CD4-positive, alpha-beta T cell treated with Interleukin-17A for 1 hour (primary cell): ENCODE measurements at places on chromosomes 2 and 18.
A peak's percentile ranks its signal among the peaks of the same experiment; 100 is the strongest.

- DNase-seq = no peak
Observed at GRCh38 chr2:37558623-37559022, 112.8 kb downstream of the CDC42EP3 start.

- no peak for DNase-seq
Observed at GRCh38 chr2:232389327-232389726, 10.8 kb downstream of the ALPP start.

DNA sequence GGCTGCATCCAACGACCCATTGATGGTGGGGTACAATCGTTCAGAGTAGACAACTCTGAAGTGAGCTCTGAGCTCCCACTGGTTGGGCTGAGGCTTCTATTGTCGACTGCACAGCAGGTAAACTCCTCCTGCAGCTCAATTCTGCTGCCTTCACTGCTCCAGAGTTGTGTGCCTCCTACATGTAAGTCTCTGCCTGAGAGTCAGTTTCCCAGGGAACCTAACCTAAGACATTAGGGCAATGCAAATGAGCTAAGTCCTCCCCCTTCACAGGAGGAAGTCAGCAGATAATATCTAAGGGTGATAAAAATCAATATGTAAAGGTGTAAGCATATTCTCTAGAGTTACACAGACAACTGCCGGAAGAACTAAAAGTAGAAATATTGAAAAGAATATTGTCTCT is 22.5 kb upstream of the ACYP2 start:
- peak; percentile 48 for DNase-seq

DNA sequence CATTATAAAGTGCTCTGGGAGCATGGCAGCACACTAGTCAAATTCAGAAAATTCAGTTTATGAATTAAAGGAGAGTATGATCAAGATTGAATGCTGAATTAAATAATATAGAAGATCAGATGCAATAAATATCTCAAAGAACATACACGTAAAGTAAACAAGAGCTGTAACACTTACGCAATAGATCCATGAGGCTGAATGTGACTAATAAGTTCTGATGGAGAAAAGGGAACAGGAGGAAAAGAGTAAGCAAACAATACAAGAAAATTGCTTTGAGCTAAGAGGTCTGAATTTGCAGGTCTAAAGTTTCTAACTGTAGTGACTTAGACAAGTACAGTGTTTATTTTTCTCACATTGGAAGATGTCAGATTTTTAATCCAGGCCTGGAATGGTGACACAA is 646.7 kb upstream of the ZNF804A start:
- no peak for DNase-seq

DNA sequence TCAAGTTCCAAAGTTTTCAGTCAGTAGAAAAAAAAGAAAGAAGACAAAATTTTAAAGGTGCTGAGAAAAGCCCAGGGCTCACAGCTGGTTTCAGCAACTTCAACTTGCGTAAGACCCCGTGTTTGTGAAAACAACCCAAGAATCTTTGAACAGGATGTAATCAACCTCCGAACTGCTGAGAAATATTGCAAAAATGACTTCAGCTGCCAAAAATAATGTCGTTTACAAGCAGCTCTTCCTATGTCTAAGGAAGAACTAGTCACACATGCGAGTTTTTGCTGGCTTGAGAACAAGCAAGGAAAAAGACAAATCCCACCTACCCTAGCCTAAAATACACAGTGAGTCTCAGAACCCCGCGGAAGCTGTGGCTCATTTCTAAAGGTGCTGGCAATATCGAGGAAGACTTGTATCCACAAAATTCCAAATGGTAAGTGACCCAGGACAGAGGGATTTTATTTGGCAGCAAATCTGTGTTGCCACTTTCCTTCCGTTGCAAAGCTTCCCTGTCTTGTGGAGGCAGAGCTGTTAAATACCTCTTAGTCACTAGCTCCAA is 59.8 kb upstream of the SLC8A1 start:
- no peak for DNase-seq

DNA sequence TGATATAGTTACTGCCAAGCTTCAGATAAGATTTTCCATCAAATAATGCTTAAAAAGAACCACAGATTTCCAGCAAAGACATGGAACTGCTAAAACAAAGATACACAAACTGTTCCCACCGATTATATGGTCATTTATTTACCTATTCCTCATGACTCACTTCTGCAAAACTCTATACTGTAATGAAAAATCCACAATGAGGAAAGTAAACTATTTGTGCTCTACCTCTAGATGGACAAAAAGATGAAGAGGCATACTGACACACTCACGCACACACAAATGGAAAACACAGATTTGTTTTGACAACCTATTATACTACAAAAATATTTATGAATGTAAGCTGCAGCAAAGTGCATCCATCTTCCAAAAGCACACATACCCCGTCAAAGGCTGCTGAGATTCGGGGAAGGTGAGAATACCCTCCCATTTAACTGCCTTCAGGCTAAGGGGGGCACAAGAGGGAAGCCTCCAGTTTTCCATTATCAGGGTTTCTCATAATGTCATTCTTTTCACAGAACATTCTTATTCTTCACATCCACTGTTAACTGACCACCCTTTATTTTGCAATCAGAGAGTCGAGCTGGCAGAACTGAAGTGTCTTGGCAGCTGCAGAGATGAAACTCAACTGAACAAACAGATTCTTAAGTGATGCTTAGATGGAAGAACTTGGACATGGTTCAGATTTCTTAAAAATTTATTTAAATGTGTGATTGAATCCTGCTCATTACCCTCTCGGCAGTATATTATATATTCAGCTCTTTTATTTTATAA is 115.9 kb upstream of the TANK start:
- no peak for DNase-seq

- no peak for DNase-seq
Observed at GRCh38 chr2:27915874-27916273, 25.3 kb downstream of the BABAM2 start.

- no peak for DNase-seq
Observed at GRCh38 chr2:118907759-118908158, 34.2 kb upstream of the MARCO start.
